Hindlimb muscle (tissue), 1 donor: ENCODE measurements at places on chromosomes 4 and X. TPM values are rescaled to one million over a fixed set of nuclear protein-coding genes. Genes with fewer than 3 reads are reported as not detected.

Gene ERVMER34-1
- 0.52 TPM for polyA plus RNA-seq

DNA sequence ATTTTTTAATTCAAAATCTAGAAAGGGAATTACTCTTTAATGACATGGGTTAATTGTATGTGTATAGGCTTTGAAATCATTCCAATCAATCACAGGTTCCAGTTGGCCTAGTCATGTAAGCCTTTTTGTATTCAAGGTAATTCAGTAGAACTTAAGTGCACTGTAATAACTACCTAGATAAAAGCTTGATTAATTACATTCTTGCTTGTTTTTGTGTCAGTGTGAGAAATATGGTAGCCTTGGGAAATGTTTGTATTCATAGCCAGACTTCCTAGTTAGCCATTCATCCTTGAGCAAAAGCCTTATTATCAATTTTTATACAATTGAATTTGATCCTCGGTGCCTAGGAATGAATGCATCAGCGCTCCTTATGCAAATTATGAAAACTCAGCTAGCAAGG is 33.5 kb downstream of the TKTL2 start:
- no peak for DNase-seq

- no peak for DNase-seq
Measured at GRCh38 chr4:48254381-48255071, 15.1 kb downstream of the TEC start.

- DNase-seq: no peak
Measured at GRCh38 chr4:137200322-137200721, 332.0 kb downstream of the PCDH18 start.

- DNase-seq: no peak
Measured at GRCh38 chr4:159867673-159868072, 764.8 kb downstream of the RAPGEF2 start.

DNA sequence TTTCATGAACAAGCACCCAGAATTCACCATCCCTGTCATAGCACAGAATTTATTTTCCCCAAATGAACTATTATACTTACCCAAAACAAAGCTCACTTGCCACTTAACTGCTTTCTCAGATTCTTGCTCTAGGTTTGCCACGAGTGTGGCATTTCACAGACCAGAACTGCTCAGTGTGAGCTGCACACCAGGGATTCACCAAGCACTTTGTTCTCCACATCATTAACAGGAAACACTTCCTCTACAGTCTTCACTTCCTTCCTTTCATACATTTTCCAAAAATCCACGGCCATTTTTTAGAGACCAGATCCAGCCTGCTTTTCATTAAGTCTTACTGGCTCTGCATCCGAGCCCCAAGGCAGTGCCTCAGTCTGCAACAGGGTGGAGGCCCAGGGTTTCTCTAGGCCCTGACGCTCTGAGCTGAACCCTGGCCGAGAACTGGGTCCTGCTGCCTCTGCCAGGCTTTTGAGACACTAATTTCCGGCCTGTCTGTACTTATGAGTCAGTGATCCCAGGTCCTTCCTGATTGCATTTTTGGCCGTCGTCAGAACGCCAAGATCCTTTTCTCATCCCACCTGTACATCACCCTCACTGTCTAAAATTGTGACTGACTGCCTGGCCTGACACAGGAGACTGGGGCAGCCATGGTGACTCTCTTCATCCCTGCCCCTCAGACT is 67.6 kb upstream of the MTNR1A start:
- no peak for DNase-seq

DNA sequence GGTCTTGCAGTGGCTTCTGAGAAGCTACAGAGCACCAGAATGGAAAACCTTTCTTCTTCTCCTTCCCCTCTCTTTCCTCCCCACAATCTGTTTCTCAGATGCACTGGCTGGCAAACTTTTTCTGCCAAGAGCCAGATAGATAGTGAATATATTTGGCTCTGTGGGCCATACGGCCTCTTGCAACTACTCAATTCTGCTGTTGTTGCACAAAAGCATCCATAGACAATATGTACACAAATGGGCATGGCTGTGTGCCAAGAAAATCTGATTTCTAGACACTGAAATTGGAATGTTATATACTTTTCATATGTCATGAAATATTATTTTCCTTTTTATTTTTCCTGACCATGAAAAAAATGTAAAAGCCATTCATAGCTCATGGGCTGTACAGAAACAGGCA is 3.1 kb downstream of the PHEX start:
- DNase-seq: no peak

- no peak for DNase-seq
Measured at GRCh38 chr4:14924076-14924811, 78.0 kb upstream of the CPEB2 start.
